SHP77 treated with DMSO at 0.1 percent for 48 hours (cell line): ENCODE measurements at places on chromosomes 1 and 21.

DNA sequence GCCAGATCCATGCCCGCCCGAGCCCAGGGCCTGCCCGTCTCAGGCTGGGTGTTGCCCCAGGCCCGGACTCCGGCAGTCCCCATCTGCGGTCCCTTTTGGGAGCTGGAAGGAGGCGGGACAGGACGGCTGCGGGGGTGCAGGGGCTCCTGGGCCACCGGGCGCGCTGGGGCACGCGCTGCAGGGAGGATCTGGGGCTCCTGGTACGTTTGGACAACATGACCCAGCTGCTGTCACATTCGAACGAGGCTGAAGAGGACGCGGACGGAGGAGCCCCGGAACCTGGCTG, 6.6 kb upstream of the CALML6 start:
- no peak for DNase-seq

GRCh38 chr21:33492571-33492970, 1.1 kb upstream of the DNAJC28 start:
- no peak for DNase-seq

- DNase-seq = no peak
Observed at GRCh38 chr1:109201123-109201703, 12.5 kb upstream of the SARS1 start.

DNA sequence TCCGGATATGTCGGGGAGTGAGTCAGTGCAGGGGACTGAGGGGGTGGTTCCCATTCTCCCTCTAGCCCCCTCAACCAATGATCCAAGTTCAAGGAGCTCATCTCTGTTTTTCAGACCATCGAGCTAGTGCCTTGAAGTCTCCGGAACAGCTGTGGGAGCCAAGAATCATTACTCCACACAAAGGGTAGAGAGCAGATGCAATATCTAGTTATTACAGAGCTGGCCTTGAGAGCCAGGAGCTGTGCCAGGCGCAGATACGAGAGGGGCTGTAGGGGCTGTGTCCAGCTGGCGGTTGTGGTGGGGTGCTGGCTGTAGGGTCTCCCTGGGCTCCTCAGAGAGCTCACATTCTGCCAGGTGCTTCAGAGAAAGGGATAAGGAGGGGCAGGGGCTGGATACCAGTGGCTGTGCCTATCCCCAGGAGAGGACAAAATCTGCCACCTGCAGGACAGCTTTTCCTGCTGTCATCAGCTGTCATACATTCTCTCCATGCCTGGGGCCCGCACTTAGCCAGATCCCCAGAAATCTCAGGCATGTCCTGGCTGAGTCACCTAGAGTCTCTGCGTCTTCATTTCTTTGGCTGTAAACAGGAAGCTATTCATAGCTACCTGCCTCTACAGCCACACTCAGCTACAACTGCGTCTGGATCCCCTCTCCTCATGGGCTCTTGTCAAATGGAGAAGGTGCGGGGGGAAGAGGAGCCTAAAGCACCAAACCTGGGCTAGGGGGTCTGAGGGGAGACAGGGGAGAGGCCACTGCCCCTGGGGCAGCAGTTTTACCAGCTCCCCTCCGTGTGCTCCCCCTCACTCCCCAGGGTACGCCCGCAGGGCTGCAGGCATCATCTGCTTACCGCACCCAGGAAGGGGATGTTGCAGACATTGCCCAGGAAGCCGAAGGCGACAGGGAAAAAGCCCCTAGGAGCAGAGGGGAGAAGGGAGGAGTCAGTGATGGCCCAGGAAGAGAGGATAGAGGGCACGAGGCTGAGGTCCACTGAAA, 2.4 kb upstream of the KISS1 start:
- no peak for DNase-seq

- DNase-seq = no peak
Observed at GRCh38 chr21:43757601-43758000, 18.5 kb downstream of the CSTB start.

DNA sequence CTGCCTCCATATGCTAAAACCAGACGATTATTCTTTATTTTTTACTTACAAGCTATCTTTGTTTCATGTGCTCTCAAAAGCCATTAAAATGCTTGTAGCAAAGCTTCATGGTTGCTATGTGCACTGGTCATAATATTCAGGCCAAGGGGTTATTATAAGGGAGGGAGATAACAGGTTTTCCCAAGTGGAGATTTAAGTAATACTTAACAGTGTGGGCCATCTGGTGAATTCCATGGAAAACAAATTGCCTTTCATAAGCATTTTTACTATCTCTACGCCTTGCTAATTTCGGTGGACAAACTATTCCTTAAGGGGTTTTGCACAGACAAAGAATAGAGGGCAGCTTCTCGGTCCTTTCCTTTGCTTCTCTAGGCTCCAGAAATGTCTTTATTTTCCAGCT, 137.8 kb downstream of the NUF2 start:
- no peak for DNase-seq

GRCh38 chr1:167056529-167057231, 33.5 kb downstream of the GPA33 start:
- DNase-seq = no peak
